ENCODE measurements at places on chromosomes 1 and 21.
A peak's percentile ranks its signal among the peaks of the same experiment; 100 is the strongest.

- no peak for DNase-seq
Measured at GRCh38 chr1:20137604-20138003, 1.5 kb upstream of the PLA2G2F start.

DNA sequence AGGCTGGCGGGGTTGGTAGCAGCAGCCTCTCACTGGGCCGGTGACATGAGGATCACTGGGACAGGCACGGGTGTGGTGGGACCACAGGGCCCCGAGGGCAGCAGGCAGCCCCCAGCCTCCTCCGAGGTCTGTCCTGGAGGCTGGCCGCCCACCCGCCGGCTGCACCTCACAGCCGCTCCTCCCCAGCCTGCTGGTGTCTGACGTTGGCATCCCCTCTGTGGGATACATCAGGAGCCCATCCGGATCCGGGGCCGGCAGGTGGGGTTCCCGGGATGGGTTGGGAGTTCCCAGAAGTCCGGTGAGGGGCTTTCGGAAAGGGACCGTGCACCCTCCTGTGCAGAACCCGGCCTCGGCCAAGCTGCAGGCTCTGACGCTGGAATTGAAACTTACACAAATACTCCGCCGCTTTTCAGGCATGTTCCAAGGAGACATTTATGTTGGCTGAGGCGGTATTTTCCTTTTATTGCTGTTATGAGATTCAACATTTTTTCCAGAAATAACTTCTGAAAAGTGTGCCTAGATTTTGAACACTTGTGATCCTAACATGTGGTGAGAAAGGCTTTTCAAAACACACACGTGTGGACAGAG is 142.1 kb upstream of the ARHGEF16 start:
- no peak for DNase-seq

DNA sequence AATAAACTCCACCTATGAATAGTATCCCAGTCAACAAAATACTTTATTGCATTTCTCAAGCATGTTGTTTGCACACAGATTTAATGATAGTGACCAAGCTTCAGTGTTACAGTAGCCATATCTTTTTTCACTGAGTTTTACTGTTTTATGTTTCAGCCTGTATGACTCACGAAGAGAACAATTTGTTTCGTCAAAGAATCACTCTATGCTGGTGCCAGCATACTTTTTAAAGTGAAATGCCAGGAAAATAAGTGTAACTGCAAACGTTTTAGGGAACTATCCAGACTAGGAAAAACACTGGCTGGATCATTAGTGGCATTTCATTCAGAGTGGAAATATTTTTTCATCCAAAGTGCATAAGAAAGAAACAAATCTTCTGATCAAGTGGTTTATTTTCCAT is 210.8 kb downstream of the COL11A1 start:
- DNase-seq: no peak

GRCh38 chr21:39484711-39485276 is 33.0 kb downstream of the SH3BGR start:
- DNase-seq: no peak

GRCh38 chr1:3987669-3988235 is 87.7 kb upstream of the C1orf174 start:
- no peak for DNase-seq

GRCh38 chr1:182348961-182349747 is 42.4 kb downstream of the GLUL start:
- DNase-seq: no peak

DNA sequence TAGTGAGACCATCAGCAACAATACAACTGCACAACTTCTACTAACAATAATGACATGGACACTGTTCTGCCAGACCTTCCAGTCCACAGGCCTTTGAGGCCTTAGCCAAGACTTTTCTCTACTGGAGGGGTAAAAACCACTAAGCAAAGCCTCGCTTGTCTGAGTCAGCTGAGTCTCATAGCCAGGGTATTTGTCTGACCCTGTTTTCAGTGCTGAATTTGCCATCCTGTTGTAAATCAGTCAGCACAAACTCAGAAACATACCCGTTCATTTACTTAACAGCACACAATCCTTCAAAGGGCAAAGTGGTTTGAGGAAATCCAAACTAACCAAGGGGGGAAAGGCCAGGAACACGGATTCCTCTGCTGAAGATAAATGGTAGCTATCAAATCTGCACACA is 537.8 kb downstream of the SMYD3 start:
- no peak for DNase-seq

- no peak for DNase-seq
Measured at GRCh38 chr1:111213412-111213811, 13.0 kb upstream of the DENND2D start.

DNA sequence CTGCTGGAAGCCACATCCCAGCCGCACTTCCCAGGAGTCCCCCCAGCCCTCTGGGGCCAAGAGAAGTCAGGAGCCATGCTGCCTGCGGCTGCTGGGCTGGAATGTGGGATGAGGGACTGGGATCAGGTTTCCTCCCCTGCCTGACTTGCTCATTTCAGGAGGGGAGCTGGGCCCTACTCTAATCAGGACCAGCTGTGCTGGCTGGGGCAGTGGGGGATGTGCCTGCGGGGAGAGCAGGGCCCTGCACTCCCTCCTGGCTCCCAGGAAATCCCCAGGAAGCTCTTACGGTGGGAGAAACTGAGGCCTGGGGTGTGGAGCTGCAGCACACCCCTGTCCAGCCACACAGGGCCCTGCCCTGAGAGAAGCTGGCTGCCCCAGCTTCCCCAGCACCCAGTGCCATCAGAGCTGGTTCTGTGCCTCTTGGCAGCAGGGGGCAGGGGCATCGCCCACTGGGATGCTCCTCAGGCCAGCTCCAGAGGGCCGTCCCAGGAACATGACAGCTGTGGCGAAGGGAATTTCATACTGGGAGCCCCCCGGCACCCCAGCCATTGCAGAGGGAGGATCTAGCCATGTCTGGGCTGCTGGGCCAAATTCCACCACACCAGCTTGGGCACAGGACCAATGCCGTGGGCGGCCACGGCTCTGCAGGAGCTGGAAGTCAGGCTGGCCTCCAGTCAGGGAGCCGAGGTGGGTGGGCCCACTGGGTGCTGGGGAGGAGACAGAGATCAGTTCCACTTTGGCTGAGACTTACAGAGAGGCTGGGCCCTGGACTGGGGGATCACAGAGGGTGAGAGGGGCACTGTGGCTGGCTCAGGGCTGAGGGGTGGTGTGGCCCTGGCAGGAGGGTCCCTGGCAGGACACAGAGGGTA is 21.3 kb upstream of the PRSS38 start:
- no peak for DNase-seq

DNA sequence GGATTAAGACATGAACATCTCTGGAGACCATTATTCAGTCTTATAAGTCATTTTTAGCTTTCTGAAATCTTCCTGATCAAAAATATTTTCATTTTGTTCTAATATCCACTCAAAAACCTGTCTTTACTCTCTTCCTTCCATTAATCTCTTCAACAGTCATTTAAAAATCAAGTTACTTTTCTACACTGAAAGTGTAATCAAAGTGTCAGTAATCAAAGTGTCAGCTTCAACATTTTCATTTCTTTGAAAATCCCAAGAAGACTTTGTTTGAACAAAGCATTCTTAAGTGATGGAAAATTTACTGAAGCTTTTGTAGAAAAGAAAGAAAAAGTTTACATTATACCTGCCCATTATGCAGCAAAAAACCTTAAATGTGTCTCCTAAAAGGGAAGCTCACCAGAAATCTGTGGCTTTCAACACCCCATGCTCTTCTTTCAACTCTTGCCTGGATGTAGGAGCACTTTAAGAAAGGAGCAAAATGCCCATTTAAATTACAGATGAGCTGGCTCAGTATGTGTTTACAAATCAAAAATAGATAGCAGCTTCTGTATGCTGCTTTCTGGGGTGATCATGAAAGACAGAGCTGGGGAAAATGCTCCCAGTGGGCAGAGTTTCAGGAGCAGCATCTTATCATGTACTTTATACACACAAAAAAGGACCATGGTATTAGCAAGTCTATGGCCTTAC is 260.8 kb upstream of the NCAM2 start:
- no peak for DNase-seq

- no peak for DNase-seq
Measured at GRCh38 chr1:155890251-155890650, 20.9 kb downstream of the RIT1 start.

- DNase-seq: peak; percentile 20
Measured at GRCh38 chr1:239719642-239720258, 333.4 kb downstream of the CHRM3 start.

- no peak for DNase-seq
Measured at GRCh38 chr1:184945678-184946412, 28.5 kb downstream of the NIBAN1 start.

GRCh38 chr1:101300916-101301315 is 64.1 kb downstream of the S1PR1 start:
- no peak for DNase-seq

GRCh38 chr21:37877888-37878684 is 38.2 kb downstream of the KCNJ6 start:
- no peak for DNase-seq

- DNase-seq: no peak
Measured at GRCh38 chr1:20614131-20614579, 19.1 kb upstream of the PINK1 start.

GRCh38 chr1:209375671-209376365 is 207.7 kb upstream of the CAMK1G start:
- no peak for DNase-seq

- no peak for DNase-seq
Measured at GRCh38 chr1:206672011-206672688, 12.6 kb upstream of the MAPKAPK2 start.

DNA sequence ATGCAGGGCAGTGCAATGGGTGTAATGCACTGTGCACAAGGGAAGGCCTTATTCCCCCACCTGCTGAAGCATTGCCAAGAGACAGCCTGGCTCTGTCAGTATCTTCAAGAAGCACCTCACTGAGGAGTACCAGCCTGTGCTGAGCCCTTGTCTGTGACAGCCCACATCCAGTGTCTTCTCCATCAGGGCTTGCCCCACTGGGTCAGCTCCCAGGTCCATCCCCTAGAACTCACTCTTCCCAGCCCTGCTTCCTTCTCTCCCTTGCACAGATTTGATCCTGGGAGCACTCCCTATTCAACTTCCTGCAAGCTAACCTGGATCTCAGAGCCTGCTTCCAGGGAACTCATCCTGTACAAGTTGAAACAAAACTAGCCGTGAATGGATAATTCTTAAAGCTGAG is 33.6 kb upstream of the IFNGR2 start:
- DNase-seq: no peak

DNA sequence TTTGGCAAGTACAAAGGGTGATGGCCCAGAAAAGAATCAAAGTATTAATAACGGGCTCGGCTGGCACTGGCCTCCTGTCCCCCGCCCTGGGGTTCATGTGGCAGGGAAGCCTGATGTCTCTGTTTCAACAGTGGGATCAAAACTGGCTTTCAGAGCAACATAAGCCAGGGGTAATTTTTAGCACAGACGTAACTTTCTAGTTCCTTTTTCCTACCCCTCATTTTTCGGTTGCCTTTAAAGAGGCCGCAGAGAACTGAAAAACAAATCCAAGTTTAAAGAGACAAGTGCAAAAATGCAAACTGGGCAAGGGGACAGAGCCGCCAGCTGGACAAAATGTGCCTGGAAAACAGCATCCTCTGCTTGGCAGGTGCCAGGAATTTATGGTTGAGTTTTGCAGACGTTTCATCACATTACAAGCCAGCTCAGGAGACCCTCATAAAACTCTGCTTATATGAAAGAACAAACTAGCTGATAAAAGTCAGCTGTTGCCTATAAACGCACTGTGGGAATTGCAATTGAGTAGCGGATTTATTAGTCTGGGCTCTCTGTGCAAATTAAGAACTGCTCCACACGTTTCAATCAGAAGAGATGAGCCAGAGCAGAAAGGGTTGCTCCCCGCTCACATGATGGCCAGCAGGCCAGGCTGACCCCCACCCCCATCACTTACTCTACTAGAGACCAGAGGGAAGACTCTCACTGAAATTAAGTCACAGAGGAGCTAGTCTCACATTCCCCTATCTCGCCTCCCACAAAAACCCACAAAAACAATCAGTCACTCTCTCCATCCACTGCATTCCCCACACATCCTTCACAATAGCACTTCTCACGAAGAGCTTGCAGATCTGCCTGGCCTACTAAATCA is 15.8 kb upstream of the CDCA8 start:
- no peak for DNase-seq

Data from stimulated activated CD4-positive, alpha-beta T cell treated with anti-CD3 and anti-CD28 coated beads, Interleukin-2, amount 100 ng/mL, for 24 hours (primary cell).